Esophagus mucosa (tissue), 1 donor: ENCODE measurements at places on chromosomes 13 and 19. TPM values are rescaled to one million over a fixed set of nuclear protein-coding genes. Genes with fewer than 3 reads are reported as not detected.
A peak's percentile ranks its signal among the peaks of the same experiment; 100 is the strongest.

The PRR12 gene
- 11.7 TPM for total RNA-seq

The VAV1 gene
- total RNA-seq, result 1.3 TPM

The CCDC8 gene
- 0.80 TPM for total RNA-seq

The OSCAR gene
- 0.40 TPM for total RNA-seq

The LYL1 gene
- 1.4 TPM for total RNA-seq

DNA sequence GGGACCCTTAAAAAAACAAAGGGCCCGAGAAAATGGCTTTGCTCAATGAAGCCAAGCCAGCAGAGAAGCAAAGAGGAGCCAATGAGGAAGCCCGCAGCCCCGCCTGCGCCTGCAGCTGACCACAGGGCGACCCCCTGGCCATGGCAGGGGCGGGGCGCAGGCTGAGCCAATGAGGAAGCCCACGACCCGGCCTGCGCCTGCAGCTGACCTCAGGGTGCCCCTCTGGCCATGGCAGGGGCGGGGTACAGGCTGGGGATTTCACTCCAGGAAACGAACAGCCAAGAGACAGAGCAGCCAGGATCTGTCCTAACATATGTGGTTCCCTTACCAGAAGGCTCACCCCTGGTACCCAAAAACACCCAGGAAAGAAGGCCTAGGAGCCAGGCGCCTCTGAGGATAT, 101.4 kb downstream of the STK24 start:
- peak; percentile 8 for ATAC-seq

- ATAC-seq, result peak; percentile 40
Observed at GRCh38 chr13:95153647-95154412, 147.4 kb downstream of the ABCC4 start.

DNA sequence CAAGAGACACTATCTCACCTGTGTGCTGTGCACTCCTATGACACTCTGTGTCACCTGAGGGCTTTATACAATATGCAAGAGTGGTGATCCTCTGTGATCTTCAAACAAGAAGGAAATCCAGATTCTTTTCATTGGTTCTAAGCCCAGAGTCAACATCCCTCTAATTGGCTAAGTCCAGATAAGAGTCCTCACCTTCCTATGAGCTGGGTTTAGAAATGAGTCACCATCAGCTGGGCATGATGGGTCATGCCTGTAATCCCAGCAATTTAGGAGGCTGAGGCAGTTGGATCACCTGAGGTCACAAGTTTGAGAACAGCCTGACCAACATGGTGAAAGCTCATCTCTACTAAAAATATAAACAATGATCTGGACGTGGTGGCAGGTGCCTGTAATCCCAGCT, 144.4 kb downstream of the ZNF675 start:
- ATAC-seq, result no peak

DNA sequence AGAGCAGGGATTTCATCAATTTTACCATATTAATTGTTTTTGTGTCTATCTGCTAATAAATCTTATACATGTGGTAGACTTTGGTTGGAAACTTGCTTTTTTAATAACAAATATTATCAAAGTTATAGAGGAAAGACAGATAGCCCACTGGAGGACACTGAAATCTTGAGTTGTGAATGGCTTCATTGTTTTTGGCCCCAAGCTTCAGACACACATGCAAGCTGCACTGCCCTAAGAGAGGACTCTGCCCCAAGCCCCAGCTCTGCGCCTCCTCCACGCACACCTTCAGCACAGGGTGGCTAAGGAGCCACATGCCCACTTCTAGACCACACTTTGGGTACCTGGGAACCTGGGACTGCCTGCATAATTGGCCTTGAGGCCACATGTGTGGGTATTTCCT, 35.2 kb downstream of the RCBTB2 start:
- ATAC-seq, result no peak

- no peak for ATAC-seq
Observed at GRCh38 chr13:106527445-106527801, 8.0 kb downstream of the EFNB2 start.

DNA sequence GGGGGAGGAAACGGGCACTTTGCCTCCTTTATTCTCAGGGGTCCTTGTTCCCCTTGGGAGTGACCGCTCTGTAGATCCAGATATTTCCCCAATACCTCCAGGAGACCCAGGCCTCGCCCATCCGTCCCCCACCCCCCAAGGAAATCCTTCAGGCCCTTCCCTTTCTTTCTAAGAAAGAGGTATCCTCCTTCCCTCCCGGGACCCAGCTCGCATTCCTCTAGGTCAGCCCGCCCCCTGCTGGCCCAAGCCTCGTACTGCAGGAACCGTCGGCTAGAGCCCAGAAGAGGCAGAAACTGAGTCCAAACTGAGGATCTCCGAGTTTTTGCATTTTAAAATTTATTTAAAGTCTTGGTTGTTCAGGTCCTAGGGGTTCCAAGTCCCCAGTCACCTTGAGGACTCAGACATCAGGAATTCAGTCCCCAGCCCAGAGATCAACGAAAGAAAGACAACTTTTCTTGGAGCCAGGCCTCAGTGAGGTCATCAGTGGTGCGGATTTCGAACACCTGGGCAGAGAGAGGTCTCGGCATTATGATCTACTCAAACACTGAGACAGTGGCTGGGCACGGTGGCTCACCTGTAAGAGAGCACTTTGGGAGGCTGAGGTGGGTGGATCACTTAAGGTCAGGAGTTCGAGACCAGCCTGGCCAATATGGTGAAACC, 7.5 kb upstream of the LRFN1 start:
- ATAC-seq, result peak; percentile 82

DNA sequence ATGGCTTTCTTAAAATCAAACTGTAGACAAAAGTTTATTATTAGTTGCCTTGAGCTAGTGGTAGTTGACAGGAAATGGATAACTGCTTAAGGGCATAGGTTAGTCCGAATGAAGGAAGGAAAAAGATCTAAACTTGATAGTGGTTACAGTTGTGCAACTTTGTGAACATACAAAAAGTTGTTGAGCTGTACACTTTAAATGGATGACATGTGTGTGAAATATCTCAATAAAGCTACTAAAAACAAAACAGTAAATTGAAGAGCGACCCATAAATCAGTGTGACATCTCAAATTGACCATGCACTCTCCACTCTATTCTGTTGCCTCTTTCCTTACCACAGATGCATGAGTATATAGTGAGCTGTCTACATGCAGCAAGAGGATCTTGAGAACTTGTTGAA, 1757.8 kb downstream of the PCDH9 start:
- no peak for ATAC-seq

- ATAC-seq, result no peak
Observed at GRCh38 chr13:104170980-104171555, 1104.9 kb upstream of the SLC10A2 start.

DNA sequence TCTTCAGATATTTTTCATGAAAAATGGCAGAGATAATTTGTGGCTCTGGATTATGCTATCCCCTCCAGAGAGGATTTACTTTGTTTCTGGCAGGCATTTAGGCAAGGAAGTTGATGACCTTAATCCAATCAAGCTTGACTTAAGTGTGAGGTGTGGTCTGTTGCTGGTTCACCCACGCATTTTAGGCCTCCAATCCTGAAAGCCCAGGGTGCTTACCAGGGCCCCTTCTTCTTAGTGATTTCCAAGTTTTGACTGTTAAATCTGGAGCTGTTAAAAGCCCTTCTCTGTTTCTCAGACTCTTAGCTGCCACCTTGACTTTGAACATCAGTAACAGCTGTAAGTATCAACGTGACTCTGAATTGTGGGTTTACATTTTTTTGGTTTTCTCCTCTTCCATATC, 161.8 kb downstream of the DNAJC15 start:
- ATAC-seq, result no peak

DNA sequence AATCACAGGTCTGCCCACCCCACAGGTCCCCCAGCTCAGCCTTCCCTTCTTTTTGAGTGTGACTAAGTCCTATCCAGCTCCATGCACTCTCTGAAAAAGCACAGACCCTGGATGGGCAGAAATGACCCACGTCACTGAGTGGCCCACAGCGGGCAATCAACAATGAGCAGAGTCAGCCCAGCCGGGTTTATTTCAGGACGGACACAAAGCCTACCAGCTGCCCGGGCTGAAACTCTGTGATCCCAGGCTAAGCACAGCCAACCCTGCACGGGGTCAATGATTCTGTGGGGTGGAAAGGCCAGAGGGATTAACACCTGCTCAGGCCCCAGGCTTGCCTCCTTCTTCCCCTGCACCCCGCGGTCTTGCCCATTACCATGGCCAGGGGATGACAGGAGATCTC, 8.4 kb downstream of the NAPA start:
- ATAC-seq, result no peak

- peak; percentile 22 for ATAC-seq
Observed at GRCh38 chr19:12796146-12797071, 5.1 kb downstream of the JUNB start.

GRCh38 chr13:50747737-50748350, 95.6 kb downstream of the DLEU7 start:
- no peak for ATAC-seq

GRCh38 chr13:75368167-75368566, 113.8 kb downstream of the TBC1D4 start:
- no peak for ATAC-seq

DNA sequence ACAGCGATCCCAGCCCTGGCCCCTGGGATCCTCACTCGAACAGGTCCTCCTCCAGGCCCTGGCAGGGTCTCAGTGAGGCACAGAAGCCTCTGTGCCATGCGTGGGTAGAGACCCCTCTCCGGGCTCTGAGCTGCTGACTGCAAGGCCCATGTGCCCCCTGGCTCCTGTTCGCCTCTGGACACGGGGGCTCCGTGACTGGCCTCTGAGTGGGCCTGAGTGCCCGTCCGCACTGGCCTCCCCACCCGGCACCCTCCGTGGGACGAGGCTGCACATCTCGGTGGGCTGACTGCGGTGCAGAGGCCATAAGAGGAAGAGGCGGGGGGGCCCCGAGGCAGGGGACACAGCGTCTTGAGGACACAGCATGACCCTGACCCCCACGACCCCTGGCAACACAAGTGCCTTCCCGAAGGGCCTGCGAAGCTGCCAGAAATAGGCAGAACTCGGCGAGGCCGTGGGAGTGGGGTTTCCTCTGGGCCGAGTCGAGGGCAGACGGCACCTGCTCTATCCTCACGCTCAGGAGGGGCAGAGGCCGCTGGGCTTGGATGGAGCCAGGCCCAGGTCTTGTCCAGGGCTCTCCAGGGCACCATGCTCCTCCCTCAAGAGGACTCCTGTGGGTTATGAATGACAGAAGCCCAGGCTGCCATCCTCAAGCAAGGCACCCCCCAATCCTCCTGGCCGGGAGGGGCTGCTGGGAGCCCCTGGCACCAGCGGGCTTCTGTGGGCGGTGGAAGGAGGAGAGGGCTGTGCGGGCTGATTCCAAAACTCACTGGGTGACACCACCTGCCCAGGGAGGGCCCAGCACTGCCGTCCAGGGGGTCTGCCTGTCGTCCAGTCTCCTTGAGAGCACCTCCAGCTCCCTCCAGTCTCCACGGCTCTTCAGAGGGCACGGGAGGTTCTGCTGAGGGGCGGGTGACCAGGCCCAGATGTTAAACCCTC, 52.6 kb downstream of the RASA3 start:
- ATAC-seq, result no peak

GRCh38 chr19:39850892-39851291, 4.7 kb upstream of the FBL start:
- no peak for ATAC-seq

GRCh38 chr19:42540071-42540553, 11.8 kb upstream of the CEACAM1 start:
- no peak for ATAC-seq

- ATAC-seq, result peak; percentile 41
Observed at GRCh38 chr19:49327878-49328544, 3.0 kb upstream of the SLC6A16 start.

DNA sequence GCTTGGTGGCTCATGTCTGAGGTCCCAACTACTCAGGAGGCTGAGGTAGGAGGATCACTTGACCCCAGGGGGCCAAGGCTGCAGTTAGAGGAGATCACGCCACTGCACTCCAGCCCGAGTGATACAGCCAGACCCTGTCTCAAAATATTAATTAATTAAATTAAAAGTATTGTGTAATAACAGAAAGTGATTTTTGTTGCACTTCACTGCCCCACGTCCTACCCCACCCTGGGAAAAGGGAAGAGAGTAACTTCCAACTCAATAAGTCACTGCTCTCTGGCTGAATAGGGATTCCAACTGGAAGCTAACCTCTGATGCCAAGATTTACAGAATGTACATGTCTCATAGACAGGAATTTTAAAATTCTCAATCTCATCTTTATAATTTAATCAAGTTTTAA, 47.2 kb downstream of the ZNF611 start:
- no peak for ATAC-seq

DNA sequence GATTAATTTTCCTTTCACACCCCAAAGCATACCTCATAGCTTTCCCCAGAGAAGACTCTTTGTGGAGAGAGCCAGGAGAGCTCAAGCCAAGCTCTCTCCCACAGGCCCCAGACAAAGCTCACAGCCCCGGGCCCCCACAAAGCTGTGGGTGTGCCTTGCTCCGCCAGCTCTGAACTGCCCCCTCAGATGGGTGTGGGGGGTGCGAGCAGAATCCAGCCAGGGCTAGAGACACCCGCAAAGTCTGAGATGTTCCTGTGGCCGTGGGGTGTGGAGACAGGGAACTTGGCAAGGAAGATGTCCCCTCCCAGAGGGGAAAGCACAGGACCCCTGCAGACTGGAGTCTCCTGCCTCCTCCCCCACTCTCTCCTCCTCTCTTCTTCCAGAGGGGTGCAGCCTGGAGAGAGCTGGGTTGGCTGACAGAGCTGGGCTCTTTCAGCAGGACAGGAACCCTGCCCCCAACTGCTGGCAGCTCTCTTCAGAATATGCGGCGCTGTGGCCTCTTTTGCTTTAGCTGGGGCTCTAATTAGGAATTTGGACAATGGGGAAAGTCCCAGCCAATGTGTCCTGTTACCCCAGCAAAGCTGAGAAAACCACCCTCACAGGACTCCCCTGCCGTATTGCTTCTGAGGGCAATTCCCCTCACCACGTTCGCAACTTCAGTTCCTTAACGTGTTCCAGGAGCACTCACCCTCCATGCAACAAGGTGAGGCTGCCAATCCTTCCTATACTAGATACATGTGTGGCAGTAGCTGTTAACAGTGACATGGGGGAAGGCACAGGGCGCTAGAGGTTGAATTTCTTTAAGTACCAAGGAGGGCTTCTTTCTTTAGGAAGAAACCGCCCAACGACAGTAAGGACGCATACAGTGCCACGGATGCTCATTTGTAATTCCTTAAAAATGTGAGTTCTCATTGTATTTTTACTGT, 170.0 kb downstream of the COL4A1 start:
- ATAC-seq, result no peak

DNA sequence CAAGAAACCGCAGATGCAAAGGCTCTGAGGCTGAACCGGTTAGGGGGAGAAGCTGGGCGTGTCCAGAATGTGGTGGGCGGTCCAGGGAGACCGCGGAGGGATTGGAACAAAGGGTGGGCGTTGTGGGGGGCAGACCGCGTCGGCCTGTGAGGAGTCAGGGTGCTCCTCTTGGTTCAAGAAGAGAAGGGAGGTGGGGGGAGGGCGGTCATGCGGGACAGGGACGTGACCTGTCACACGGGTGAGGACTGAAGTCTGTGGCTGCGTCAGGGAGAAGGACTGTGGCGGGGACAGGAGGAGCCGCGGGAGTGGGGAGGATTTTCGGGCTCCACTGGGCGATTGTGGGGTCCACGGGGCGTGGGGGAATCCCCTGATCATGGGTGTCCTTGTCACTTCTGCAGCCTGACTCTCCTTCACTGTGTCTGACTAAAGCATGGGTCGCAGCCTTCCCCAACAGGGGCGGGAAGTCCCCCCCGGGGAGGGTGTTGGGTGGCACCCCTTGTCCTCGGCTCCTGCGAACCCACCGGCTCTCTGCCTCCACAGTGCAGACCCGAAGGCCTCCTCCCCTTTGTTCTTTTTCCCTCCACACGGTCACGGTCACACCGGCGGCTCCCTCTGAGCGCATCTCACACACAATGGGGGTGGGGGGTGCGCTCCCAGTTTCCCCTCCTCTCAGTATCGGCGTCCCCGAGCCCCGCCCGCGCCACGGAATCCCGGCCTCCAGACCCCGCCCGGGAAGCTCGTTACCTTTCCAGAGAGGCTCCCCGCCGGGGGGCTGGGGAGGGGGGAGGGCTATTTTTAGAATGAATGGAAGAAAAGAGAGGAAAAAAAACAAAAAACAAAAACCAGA, 16.4 kb upstream of the KCNN1 start:
- peak; percentile 3 for ATAC-seq
